GM06990 (cell line): ENCODE measurements at places on chromosomes 2 and 18.

- no peak for DNase-seq
These were observed 90.8 kb downstream of the RHOB start for GRCh38 chr2:20537423-20538307.

- no peak for DNase-seq
These were observed 229.5 kb downstream of the ETAA1 start for GRCh38 chr2:67626656-67627055.

- no peak for DNase-seq
These were observed 40.9 kb downstream of the LRATD1 start for GRCh38 chr2:14673351-14673875.

DNA sequence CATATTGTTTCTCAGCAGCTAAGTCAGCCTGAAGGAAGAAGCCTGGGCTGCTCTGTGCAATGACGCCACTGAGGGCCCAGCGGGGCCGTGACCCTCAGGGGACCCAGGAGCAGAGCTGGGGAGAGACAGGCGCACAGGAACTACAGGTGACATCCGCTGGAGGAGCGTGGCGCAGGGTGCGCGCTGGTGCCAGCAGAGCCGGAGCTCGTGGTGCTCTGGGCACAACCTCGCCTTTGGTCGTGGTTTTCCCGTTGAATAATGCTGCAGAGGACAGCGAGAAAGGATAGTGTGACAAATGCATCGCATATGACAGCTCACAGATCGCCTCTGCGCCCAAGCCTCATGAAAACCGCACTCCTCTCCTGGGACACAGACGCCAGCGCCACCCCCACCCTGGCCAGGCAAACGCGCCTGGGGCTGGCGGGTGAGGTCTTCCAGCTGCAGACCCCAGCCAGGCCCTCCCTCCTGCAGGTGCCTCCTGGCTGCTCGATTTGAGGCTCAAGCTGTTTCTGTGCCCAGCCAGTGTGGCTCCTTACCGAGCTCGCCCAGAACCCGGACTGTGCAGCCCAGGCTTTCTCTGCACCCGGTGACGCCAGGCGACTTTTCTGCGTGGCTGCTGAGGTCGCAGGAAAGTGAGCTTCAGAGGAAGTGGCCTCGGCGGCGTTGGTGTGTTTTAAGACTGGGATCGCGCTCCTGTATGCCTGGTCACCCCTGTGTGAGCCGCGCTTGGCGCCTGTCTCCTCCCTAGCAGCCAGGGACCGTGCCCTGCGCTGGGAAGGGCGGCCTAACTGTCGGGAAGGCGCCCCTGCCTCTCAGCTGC is 583.1 kb upstream of the HS6ST1 start:
- peak; percentile 9 for DNase-seq

GRCh38 chr2:202717598-202718310 is 83.0 kb downstream of the FAM117B start:
- no peak for DNase-seq

DNA sequence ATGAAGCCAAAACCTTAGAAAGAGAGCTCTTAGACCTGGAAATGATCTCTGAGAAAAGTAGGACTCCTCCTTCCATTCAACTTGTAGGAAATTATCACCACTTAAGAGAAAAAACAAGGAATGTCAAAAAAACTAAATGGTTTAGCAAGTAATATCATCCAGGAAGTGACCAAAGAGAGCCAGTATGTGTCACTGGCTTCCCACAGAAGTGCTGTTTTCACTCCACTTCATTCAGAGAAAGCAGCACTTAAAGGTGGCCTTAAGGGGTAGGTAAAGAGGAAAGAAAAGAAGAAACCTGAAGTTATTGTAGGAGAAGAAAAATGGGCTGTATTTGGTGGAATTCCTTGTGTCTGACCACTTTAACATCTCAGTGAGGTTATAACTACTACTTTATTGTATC is 414.4 kb upstream of the ETAA1 start:
- DNase-seq, result no peak

DNA sequence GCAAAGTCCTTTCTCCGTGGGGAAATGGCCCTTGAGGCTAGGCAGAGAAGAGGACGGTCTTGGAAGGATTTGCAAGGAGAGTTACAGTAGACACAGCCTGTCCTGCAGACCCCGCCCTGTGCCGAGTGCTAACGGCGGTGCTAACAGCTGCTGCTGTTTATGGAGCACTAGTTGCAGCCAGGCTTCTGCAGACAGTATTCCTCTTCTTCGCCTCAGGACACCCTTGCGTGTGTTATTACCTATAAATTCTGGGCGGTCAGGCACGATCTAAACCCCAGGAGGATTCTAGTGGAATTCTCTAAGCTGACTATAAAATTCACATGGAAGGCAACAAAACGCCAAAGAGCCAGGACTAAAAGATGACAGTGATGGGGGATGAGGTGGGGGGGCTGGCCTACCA is 139.8 kb downstream of the GLI2 start:
- no peak for DNase-seq
